Hindlimb muscle (tissue), 1 donor: ENCODE measurements at places on chromosomes 6 and 20.

GRCh38 chr20:61979701-61980635, 85.7 kb downstream of the TAF4 start:
- no peak for DNase-seq

GRCh38 chr6:132932588-132932987, 118.2 kb downstream of the RPS12 start:
- no peak for DNase-seq

DNA sequence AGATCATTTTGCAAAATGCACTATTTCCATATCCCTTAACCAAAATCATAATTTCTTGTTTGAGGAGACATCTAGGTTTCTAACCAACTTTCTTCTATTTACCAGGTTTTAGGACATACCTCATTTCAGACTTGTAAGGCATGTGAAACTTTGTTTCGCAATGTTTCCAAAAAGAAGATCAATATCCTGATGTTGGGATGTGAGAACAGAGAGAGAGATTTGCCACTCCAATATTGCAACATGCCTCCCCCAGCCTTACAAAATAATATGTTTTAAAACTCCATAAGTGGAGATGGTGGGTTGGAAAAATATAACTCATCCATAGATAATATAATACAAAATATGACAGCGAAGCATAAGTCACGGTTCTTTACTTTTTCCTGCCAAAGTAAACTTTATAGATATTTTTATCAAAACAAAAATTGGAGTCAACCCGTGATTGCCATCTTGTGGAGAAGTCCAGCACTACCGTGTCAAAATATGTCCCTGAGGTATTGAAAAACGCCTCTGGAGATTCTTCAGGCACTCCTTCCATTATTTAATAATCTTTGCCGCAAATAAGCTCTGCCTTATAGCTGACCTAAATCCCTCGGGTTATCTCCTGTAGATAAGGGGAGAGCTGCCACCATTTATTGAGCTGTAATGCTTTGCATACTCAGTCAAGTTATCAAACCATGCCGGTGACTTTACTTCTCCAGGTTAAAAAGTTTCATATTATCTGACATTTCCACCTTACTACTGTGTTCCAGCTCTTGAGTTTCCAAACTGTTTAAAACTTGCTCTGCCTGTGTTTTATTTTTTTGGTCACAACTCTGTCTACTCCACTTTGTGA, 534.2 kb downstream of the HACE1 start:
- DNase-seq: no peak

DNA sequence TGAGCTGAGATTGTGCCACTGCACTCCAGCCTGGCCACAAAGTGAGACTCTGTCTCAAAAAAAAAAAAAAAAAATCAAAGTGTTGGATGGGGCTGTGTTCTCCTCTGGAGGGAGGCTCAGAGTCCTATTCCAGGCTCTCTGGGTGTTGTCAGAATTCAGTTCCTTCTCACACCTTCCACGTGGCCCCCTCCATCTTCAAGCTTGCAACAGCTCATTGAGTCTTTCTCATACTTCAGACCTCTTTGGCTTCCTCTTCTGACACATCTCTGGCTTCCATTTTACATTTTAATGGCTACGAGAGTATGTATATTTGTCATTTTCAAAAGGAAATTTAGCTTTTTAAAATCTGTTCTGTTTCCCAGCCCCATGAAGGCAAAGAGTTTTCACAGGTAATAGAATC, 85.8 kb downstream of the RNF144B start:
- no peak for DNase-seq

DNA sequence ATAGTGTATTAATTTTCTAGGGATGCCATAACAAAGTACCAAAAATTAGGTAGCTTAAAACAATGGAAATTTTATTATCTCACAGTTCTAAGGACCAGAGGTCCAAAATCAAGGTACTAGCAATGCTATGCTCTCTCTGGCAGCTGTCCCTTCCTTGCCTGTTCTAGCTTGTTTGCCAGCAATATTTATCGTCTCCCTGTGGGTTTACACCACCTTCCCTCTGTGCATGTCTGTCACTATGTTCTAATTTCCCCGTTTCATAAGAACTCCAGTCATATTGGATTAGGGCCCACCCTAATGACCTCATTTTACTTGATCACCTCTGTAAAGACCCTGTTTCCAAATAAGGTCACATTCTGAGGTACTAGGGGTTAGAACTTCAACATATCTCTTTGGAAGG, 217.2 kb downstream of the IBTK start:
- DNase-seq: no peak

DNA sequence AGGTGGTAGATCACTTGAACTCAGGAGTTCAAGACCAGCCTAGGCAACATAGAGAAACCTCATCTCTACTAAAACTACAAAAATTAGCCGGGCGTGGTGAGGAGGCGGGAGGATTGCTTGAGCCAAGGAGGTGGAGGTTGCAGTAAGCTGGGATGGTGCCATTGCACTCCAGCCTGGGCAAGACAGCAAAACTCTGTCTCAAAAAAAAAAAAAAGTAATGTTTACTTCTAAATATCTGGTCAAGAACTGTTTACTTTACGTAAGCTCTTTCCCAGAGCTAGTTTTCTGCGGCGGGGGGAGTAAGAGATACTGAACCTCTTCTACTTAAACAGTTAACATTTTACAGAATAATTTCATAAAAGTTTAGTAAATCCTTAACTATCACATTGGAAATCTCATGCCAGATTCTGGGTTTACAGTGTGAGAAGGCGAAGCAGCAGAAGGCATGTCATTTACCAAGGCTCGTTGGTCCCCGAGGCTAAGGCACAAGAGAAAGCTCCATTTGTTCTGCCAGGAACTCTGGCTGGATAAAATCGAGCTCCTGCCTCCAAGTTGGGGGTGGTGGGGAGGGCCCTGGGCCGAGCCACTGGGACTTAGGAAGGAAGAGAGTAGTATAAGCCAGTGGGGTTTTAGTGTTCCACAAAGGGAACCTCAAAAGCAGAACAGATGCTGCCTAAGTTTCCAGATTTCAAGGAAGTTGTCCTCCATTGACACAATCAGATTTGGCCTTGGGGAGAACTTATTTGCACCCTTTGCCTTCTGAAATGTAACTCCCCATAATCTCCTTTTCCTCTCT, 41.7 kb downstream of the ARFGEF2 start:
- no peak for DNase-seq

DNA sequence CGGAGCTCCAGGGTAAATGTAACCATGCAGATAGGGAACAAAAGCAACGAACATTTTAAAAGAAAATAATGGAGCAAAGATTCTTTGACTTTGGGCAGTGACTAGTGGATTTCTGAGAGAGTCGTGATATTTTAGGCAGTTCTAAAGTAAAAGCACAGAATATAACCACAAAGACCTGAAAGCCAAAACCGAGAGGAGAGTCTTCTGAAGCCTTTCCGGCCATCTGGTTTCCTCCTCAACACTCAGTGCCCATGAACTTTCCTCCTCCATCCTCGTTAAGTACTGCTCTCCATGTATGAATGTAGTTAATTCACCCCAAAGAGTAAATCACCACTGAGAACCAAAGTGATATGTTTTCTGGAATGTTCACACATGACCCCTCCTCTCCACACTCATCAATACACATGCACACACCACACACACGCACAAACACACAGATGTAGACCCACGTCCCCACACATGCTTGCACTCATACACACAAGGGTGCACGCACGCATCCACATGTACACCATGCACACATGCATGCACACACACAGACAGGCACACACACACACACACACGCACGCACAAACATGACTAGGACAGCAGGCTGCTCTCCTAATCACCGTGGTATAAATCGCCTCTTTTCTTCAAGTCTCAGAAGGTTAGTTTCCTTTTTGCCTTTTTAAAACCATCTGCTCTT, 109.5 kb downstream of the MYLK4 start:
- no peak for DNase-seq

GRCh38 chr6:33962246-33963027, 158.6 kb upstream of the MLN start:
- DNase-seq: no peak

DNA sequence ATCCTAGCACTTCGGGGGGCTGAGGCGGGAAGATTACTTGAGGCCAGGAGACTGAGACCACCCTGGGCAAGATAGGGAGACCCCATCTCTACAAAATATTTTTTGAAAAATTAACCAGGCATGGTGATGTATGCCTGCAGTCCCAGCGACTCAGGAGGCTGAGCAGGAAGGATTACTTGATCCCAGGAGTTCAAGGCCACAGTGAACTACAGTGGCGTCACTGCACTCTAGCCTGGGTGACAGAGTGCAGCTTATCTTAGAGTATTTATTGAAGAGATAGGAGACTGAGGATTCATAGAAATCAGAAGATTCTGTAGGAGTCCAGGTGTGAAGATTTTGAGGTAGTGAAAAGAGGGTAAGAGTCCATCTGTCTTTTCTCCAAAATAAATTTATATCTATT, 45.0 kb downstream of the SLC17A5 start:
- DNase-seq: no peak

- no peak for DNase-seq
Measured at GRCh38 chr6:34928220-34928619, 39.2 kb downstream of the ANKS1A start.

GRCh38 chr6:8229915-8230756, 127.8 kb upstream of the EEF1E1 start:
- DNase-seq: no peak

- no peak for DNase-seq
Measured at GRCh38 chr20:50089140-50089786, 23.7 kb downstream of the UBE2V1 start.

DNA sequence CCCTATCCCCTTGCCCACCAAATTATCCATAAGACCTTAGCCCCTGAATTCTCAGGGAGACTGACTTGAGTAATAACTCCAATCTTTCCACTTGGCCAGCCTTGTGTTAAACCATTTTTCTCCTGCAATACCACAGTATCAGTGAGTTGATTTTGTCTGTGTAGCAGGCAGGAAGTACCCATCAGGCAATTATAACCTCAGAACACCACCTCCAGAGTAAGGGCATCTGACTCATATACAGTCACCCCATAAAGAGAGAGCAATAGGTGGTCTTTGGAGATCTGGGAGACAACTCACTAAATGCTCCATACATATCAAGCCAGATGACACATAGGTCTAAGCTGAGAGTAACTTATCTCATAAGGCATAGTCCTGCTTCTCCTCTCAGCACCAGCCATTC, 83.7 kb downstream of the FILIP1 start:
- DNase-seq: no peak

GRCh38 chr20:12957968-12958367, 50.8 kb upstream of the SPTLC3 start:
- DNase-seq: no peak

GRCh38 chr20:50926530-50926929, 4.7 kb downstream of the ADNP start:
- DNase-seq: no peak
